ENCODE measurements at places on chromosomes 11 and 22.

GRCh38 chr11:58573451-58574104, 2.1 kb downstream of the LPXN start:
- peak; percentile 11 for DNase-seq

DNA sequence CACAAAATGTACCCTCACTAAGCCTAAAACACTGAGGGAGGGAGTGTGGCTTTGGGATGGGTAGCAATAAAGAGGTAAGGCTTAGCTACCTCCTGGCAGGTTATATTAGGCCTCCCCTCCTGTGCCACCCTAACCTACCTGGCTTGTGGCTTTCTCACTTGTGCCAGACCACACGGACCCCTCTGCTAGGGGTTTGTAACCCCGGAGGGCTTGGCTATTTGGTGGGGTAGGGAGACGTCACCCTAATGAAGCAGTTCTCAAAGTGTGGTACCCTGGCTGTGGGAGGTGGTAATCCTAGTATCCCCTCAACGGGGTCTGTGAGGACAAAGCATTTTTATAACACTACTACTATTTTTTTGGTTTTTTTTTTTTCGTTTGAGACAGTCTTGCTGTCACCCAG, 9.0 kb upstream of the MCM5 start:
- no peak for DNase-seq

- DNase-seq: no peak
These were observed 938.4 kb downstream of the BRD1 start for GRCh38 chr22:48889209-48889830.

DNA sequence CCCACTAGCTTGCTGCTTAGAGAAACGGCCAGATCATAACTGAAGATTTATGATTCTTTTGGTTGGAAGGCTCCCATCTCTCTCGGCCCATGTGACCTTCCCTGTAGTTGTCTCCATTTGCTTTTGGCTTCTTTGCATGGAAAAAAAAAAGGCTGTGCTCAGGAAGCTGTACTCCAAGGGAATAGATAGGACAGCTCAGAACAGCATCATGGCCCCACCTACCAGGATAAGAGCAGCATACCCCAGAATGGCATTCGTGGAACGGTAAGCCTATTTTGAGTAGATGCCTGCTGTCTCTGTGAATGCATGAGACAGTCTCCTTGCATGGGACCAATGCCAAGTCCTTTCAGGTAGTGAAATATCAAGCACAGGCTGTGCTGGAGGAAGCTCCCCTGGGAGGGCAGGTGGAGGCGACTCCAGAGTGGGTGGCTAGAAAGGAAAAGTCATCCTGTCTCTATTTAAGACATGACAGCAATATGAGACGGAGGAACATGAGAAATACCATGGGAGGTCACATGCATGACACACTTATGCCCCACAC, 94.1 kb upstream of the AMOTL1 start:
- peak; percentile 76 for DNase-seq

DNA sequence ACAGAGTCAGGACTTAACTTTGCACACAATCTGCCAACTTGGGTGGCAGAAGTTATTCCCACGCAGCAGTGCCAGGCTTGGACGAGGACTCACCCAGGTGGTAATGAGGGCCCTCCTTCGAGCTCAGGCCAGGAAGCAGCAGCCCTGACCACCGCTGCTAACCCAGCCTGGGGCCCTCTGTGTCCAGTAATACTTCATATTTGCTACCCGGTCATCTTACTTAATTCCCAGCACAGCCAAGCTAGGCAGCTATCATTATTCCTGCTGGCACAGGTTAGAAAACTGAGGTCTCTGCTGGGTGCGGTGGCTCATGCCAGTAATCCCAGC, 15.4 kb upstream of the LRP5 start:
- no peak for DNase-seq

GRCh38 chr11:116513894-116514293, 258.9 kb downstream of the BUD13 start:
- peak; percentile 32 for DNase-seq
